ENCODE measurements at places on chromosomes 7 and 10.

GRCh38 chr10:24350070-24350921, 141.4 kb downstream of the KIAA1217 start:
- peak; percentile 79 for DNase-seq

GRCh38 chr7:45703911-45704682, 129.9 kb downstream of the ADCY1 start:
- DNase-seq = no peak

- no peak for DNase-seq
Observed at GRCh38 chr10:34370126-34370525, 445.0 kb downstream of the PARD3 start.

GRCh38 chr7:142332421-142332820, 74.6 kb upstream of the PRSS58 start:
- DNase-seq = no peak

GRCh38 chr10:77251297-77252013, 386.2 kb downstream of the KCNMA1 start:
- no peak for DNase-seq

DNA sequence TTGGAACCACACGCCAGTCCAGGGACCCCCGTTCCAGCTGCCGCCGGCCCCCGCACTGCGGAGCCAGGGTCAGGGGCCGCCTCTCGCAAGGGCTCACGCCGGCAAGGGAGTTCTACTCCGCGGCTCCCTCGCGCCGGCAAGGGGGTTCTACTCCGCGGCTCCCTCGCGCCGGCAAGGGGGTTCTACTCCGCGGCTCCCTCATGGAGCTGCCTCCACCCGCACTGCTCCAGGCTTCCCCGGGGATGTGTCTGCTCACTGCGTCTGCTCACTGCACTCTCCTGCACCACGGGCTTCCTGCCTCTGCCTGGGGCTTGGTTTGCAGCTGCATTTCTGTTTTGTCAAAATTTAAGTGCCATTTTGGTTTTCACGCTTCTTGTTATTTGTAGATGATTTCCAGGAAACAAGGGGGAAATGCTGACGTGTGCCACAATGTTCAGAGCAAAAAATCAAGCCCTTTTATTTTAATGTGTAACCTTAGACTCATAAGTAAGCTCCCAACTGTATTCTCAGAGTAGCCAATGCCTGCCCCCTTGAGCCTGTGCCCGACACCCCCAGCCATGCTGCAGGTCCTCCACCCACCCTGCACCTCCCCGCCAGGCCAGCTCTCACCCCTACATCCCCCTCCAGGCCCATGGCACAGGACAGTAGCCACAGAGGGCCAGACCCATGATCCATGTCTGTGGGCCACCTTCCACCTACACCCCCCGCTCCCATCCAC, 246.2 kb downstream of the MAD1L1 start:
- no peak for DNase-seq

GRCh38 chr10:97866524-97867219, 17.0 kb downstream of the GOLGA7B start:
- no peak for DNase-seq

DNA sequence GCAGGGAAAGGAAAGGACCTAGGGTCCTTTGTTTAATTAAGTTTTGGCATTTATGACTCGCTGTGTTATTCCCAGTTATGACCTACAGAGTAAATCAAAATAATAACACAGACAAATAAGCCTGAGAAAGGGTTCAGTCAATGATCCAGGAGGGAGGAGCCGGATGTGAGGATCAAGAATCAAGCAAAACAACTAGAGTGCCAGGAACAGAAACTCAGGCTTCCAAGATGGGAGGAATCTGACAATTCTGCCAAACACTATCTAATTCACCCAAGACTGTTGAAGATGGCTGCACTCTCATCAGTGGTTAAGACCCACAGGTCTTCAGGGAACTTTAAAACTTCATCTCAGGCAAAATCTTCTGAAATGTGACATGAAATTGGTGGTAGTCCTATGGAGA, 50.3 kb upstream of the PIP4K2A start:
- DNase-seq = no peak

DNA sequence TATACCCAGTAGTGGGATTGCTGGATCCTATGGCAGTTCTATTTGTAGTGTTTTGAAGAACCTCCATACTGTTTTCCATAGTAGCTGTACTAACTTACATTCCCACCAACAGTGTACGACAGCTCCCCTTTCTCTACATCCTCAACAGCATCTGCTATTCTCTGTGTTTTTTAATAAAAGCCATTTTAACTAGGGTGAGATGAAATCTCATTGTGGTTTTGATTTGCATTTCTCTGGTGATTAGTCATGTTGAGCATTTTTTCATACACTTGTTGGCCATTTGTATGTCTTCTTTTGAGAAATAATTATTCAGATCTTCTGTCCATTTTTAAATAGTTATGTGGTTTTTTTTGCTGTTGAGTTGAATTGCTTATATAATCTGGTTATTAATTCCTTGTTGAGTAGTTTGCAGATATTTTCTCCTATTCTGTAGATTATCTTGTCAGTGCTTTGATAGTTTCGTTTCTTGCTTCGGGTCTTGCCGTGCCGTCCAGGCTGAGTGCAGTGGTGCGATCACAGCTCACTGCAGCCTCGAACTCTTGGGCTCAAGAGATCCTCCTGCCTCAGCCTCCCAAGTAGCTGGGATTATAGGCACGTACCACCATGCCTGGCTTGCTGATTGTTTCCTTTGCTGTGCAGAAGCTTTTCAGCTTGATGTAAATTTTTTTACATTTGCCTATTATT, 12.0 kb downstream of the MTG1 start:
- DNase-seq = no peak

- peak; percentile 55 for DNase-seq
Observed at GRCh38 chr10:110273474-110273873, 31.2 kb downstream of the SMNDC1 start.

DNA sequence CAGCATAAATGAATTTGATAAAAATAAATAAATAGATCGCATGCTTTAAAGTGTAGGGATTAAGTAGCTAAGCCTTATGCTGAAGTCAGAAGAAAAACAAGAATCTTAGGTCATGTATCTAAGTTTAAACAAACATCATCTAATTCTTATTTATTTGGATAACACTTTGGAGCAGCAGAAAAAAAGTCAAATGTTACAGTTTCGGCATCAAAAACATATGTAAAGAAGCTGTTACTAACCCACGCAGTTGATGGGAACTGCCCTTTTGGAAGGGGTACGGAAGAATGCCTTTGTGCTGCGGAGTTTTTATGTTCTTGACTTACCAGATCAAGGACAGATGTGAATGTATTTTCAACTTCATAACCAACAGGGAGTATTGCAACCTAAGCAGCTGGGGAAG, 37.3 kb upstream of the HABP2 start:
- DNase-seq = no peak

- no peak for DNase-seq
Observed at GRCh38 chr7:371119-371778, 81.3 kb downstream of the FOXL3 start.

- peak; percentile 36 for DNase-seq
Observed at GRCh38 chr10:10869592-10869991, 148.1 kb upstream of the CELF2 start.

DNA sequence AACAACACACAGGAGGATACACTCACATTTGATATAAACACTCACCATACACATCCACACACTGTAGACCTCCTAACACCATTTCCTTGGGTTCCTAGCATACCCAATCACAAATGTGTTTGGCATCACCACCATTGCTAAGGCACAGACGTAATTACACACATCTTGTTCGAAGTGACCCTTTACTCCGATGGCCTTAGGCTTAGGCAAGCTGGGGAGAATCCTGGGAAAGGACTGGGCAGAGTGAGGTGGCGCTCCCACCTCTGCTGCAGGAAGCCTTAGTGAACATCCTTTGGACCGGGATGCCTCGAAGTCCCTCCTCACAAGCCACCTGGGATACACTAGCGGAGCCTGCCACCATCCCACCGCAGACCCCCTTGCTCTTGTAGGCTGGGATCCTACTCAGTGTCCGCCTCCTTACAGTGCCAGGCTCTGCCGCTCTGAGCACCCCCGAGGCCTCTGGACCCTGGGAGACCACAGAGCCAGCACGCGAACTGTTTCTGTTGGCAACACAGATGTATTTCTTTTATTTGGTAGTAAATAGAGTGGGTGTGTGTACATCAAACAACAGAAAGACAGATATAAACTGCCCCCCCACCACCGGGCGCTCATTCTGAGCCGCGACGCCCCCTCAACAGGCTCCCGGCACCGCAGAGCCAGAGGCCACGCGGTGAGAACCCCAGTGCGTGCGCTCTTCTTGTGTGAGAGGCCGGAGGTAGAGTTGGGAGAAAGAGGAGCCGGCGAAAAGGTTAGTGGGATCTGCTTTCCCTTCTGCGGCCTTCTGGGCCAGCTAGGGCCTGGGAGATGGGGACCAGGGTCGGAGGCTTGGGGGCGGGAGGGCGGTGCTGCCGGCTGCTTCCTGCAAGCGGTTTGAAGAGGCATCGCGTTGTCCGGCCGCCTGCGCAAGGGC, 5.9 kb upstream of the HMX2 start:
- no peak for DNase-seq

GRCh38 chr7:142795339-142795863, 24.6 kb downstream of the PRSS2 start:
- DNase-seq = no peak

- no peak for DNase-seq
Observed at GRCh38 chr7:26688936-26689506, 175.4 kb downstream of the SKAP2 start.

DNA sequence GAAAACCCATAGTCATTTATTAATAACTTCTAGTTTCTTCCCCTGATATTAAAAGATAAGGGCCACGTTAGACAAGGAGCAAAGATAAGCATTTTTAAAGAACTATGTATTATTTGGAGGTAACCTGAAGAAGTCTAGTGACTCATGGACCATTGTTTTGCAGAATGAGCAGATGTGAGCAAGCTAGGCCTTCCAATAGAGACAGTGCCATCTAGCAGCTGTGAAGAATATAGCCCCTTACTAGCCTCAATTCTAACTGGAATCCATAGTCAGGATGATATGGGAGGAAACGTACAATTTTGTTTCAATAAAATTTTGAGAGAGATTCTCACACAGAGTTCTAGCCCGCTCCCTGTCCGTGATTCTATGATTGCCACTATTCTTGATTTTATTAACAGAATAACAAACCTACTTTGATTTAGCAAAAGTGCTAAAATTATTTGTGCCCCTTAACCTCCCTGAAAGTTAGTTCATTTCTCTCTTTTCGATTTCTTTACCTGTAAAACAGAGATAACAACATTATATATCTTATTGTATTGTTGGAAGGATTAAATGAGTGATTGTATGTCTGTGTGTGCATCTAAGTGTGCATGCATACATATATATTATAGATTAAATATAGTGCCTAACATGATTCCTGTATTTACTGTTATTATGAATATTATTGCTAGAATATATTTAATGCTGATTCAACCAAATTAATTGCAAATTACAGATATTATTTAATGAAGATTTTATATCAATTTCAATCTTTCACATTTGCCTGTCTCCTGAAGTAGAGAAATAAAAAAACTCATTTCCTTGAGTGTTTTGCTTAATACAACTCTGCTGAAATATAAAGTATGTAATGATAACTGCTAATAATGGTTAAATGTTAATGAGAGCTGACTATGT, 22.7 kb downstream of the FAM237B start:
- peak; percentile 51 for DNase-seq

GRCh38 chr10:22391600-22391999, 46.3 kb downstream of the SPAG6 start:
- no peak for DNase-seq

- no peak for DNase-seq
Observed at GRCh38 chr10:42960491-42960990, 116.3 kb upstream of the RET start.

DNA sequence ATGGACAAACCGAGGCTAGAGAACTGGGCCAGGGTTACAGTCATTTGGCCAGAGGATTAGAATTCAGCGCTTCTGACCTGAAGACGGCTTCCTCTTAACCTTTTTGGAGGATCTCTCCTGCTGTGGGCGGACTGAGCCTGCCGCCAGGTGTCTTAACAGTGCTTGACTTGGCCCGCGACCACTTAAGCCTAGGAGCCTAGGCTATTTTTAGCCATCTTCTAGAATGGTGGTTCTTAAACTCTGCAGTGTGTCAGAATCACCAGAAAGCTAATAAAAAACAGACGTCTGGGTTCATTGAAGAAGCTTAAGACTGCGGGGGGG, 722 bp downstream of the MDH2 start:
- DNase-seq = no peak

GRCh38 chr7:73870041-73870492, 9.1 kb downstream of the TMEM270 start:
- no peak for DNase-seq

DNA sequence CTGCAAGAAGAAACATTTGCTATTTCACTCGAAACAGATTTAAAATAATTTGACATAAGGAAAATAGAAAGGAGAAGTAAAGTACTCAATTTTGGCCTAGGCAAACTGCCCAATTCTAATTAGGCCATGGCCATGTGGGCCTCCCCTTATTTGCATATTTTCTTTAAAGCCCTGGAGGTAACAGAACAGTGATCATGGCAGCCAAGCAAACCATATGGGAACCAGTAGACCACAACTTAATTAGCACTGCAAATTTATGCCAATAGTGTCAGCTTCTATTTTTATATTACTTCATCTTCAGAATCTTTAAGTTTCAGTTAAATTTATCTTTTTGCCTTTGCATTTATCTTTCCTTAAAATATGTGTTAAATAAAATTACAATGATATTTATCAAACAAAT, 63.3 kb upstream of the THSD7A start:
- no peak for DNase-seq

DNA sequence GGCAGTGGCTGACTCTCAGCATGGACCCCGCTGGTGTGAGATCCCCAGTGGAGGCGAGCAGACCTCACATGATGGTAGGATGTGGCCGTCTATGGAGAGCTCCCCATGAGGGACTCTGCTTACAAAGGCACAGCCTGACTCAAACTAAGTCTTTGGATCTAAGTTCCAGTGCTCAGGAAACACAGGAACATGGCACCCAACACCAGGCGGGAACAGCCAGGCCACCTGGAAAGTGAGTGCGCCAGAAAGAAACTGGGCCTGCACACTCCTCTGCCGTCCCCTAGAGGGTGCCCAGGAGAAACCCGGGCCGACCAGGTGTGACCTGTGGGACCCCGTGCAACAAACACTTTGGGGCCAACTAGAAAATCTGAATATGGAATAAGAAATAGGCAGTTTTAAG, 10.0 kb downstream of the PITRM1 start:
- DNase-seq = no peak

DNA sequence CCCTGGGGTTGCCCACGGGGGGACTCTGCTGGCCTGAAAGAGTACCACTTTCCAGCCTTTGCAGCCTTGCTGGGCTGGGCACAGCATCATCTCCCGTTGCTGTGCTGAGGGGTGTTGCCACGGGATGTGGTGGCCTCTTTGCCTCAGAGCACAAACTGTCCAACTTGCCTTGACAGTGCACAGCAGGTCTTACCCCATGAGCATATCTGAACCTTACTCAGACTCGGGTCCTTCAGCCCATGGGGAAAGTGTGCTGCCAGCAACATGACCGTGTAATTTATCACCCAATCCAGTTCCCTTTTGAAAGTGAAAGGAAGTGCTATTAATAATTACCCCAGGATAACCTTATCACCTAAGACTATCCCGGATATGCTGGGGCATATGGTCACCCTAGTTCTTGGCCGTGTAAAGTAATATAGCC, 46.8 kb downstream of the TBXAS1 start:
- no peak for DNase-seq
